ENCODE measurements at places on chromosomes 2 and 18.

DNA sequence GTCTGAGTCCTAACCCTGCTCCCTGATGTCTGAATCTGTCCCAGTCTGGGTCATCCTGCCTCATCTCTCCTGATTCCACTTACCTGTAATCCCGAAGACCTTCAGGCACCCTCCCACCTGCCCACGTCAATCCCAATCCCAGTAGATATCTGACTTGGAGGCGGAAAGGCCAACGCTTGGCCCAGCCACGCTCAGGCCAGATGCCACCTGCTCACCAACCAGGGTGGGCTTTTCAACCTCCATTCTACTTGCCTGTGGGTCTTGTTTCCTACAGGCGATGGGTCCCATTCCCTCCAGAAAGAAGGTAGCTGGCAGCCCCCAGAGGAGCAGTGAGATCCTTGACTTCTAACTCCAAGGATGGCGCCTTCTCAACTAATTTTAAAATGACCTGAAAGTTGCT lies 59.7 kb downstream of the INPP5D start:
- DNase-seq, result no peak

- DNase-seq, result no peak
These were observed 469.6 kb upstream of the MYT1L start for GRCh38 chr2:2800697-2801096.

DNA sequence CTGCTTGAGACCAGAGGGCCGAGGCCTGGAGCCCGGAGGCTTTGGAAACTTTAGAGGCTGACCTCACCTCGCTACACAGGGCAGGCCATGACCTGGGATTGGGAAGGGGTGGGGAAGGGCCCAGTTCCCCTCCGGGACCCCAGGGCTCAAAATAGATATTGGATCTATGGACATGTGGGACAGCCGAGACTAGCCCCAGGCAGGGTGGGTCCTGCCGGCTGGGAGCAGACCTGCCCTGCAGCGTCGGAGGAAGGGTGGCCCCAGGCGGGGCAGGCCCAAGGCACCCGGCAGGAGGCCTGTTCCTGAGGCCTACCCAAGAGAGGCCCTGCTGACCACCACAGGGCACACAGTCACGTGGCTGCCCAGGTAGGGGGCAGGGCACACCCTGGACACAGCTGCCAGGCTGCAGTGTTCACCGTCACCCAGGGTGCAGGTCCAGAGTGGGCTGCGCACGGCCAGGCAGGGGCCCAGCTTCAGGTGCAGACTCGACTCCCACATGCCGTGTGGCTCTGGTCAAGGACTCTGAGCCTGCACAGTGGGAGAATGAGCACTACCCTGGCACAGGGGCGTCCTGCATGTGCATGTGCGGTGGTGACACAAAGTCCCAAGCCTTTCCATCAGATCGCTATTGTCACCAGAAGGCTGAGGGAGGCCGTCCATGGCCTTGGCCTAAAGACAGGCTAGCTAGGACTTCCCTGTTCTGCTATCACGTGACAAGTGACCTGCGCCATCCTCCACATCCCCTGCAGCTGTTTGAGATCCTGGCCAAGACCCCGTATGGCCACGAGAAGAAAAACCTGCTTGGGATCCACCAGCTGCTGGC lies 13.2 kb downstream of the ANO7 start:
- DNase-seq, result no peak

GRCh38 chr2:24399434-24400206 lies 39.3 kb upstream of the ITSN2 start:
- DNase-seq, result no peak

- DNase-seq, result no peak
These were observed 231.5 kb downstream of the TTC32 start for GRCh38 chr2:19670303-19670702.

DNA sequence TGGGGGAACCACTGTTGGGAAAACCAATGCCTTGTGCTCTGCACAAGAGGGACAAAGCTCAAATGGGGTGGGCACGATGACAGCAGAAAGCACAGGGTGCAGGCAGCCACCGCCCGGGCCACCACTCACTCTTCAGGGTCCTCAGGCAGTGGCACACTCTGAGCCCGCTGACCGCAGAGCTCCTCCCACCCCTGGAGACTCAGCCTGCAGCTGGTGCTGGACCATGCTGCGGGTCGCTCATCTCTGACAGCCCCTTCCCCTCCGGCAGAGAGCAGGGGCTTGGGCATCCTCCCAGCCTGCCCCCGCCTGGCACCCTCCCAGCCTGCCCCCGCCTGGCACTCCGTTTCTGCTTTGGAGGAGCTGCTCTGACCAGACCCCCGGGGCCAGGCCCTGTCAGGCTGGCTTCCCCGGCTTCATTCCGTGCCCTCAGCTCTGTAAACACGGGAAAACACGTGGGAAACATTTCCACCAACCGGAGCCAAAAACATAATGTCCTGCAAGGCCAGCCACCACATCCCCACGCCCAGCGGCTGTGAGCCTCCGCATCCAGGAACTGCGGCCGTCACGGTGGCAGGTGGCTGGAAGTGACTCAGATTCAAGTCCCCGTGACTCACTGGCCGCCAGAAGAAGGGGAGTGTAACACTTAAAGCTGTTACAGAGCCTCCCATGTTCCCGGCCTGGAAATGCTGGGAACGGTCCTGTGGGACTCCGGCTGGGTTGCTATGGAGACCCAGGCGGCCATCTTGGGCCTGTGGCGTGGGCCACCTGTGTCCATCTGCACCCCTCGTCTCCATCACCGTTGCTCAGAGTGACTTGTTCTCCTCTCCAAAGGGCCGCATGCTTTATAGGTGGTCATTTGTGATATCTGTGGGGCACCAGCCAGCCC lies 6.8 kb upstream of the SNED1 start:
- no peak for DNase-seq

DNA sequence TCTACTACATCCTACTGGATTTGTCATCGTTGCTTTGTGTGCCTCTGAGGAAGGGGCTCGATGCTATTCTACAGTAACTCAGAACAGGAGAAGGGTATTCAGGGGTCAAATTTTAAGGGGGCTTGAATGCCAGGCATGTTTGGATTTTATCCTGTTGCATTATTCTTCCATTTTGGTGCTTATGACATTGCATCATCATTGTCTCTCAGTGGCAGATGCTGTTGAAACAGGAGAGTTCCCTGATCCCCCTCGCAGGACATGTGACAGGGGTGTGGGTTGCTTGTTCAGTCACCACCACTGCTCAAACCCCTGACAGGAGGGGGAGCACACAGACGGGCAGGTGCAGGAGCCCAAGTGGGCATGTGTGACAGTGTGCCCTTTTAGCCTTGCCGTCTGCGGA lies 156.7 kb downstream of the SLC4A3 start:
- DNase-seq, result no peak

- DNase-seq, result no peak
These were observed 16.0 kb downstream of the LINC00305 start for GRCh38 chr18:64132871-64133270.

- DNase-seq, result no peak
These were observed 35.2 kb downstream of the MOGAT1 start for GRCh38 chr2:222706616-222707015.

GRCh38 chr2:9778471-9779316 lies 64.6 kb upstream of the TAF1B start:
- DNase-seq, result no peak

- no peak for DNase-seq
These were observed 3.2 kb upstream of the NEU2 start for GRCh38 chr2:233029321-233029720.

DNA sequence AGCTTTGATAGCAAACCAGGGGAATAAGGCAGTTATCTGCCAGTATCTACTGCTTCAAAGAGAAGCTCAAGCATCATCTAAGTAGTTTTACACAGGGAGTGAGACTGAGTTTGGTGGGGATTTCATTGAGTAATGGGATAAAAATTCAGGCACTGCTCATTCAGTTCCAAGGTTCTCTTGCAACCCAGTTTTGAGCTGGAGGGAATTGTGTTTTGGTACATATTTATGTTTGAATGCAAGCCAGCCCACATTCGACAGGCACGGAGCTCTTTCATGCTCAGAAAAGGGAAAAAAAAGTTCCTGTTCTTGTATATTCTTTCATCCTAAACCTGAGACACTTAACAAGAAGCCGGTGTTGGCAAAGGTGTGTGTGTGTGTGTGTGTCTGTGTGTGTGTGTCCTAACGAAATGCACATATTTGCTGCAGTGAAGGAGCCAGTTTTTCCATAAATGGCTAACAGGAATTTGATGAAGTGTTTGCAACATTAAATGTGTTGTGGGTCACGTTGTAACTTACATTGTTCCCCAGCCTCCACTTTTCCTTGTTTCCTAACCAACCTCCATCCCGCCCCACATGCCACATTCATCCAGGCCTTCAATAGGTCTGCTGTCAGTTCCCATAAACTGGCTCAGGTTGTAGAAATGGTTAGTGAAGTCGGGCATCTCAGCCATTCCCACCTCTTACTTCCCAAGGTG lies 311.1 kb downstream of the TXNL1 start:
- DNase-seq, result no peak

- no peak for DNase-seq
These were observed 129.5 kb upstream of the PELI1 start for GRCh38 chr2:64273524-64274398.

GRCh38 chr2:228329282-228329681 lies 147.8 kb upstream of the SPHKAP start:
- DNase-seq, result no peak

DNA sequence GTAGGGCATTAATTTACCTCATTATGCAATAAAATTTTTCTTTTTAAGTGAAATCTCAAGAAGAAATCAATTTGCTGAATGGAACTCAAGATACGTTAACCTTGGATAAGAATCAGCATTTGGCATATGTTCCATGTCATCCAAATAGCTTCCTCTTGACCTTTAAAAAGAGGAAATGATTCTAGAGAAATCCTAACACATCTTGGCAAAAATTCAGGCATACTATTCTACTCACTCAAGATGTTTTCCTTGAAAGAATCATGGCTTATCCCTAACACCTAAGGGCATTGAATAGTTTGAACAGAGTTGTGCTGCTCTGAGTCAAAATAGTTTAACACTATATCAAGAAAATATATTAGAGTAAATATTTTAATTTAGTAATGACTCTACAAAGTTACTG lies 678.0 kb downstream of the EPHA4 start:
- DNase-seq, result no peak

- no peak for DNase-seq
These were observed 48.0 kb upstream of the TGIF1 start for GRCh38 chr18:3401669-3402620.

- no peak for DNase-seq
These were observed 155.8 kb upstream of the LRP1B start for GRCh38 chr2:142286618-142287017.

DNA sequence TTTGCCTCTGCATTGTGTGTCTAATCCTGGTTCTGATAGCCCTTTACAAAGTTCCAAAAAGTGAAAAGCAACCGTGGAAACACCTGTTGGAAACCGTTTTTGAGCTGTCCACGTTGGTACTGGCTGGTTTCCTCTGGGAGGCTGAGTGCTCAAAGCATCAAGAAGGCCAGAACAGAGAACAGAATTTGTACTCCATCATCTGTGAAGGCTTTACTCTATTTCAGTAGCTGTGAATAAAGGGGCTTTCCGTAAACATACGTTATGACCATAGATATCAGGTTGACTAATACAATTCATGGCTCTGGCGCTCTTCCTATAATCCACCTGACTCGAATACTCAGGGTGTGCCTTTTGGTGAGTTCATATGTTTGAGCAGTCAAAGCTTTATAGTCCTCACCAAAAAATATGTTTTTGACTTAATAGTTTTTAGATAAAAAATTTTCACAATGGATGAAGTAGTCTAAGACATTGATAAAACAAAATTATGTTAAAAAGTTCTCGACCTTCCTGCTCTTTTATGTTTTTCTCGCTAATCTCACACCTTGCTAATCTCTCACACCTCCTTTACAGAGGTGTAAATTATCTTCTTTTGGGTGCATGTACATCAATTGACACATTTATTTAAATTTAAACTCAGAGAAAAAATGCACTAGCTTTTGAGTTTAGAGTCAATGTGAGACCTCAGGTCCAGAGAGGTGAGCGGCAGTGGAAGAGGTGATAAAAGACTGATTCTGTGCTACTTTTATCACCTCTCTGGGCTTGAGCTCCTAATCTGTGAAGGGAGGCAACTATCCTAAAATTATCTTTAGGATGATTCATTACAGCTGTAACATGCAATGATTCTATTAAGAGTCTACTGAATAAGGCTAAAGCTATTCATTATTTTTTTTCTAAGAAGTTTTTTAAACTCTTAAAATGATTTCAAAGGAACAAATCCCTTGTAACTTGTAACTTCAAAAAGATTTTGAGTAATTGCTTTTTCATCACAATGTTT lies 65.3 kb downstream of the CXCR4 start:
- DNase-seq, result no peak

DNA sequence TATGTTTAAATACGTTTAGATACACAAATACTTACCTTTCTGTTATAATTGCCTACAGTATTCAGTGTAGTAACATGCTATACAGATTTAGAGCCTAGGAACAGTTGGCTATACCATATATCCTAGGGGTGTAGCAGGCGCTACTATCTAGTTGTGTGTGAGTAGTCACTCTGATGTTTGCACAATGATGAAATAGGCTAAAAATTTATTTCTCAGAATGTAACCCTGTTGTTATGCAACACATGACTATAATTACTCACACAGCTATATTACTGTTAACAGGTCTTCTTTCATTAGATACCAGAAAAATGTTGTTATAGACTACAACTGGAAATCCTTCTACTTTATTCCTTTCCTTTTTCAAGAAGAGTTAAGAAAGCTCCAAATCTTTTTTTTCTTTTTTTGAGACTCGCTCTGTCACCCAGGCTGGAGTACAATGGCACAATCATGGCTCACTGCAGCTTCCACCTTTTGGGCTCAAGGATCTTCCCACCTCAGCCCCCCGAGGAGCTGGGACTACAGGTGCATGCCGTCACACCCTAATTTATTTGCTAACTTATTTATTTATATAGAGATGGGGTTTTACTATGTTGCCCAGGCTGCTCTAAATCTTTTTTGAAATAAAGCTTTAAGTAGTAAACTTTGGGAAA lies 48.5 kb downstream of the C2orf74 start:
- DNase-seq, result no peak

GRCh38 chr18:61731693-61732376 lies 161.0 kb downstream of the RNF152 start:
- DNase-seq, result no peak

DNA sequence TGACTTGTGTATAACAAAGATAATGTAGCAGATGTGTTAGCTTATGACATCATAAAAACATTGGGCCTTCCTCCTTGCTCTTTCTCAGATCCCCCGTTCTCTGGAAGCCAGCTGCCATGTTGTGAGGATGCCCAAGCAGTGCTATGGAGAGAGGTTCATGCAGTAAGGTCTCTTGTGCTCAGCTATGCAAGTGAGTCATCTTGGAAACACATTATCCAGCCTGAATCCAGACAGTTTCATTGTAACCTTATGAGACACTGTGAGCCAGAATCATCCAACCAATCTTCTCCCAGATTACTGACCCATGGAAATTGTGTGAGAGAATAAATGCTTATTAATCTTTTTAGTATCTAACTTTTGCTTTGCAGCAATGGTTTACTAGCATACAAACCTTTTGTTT lies 60.8 kb downstream of the ST6GAL2 start:
- no peak for DNase-seq
